ENCODE measurements at places on chromosomes 16 and 17.
A peak's percentile ranks its signal among the peaks of the same experiment; 100 is the strongest.

GRCh38 chr17:50037321-50038107, 18.4 kb upstream of the ITGA3 start:
- DNase-seq: no peak

- DNase-seq: no peak
These were observed 263.2 kb upstream of the CACNG5 start for GRCh38 chr17:66571745-66572144.

DNA sequence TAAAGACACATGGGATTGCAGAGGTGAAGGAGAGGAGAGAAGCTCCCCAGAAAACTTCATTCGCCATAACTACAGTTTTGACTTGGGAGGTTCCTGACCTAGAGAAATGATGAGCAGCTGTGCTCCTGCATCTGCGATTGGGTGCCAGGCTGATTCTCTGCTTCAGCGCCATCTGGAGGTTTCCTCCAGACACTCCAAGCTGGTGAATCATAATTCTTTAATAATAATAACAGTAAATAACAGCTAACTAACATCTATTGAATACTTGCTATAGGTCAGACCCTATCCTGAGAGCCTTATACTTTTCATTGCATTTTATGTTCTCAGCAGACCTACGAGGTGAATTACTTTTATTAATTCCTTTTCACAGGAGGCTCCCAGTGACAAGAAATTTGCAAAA, 575.8 kb downstream of the TOX3 start:
- no peak for DNase-seq

DNA sequence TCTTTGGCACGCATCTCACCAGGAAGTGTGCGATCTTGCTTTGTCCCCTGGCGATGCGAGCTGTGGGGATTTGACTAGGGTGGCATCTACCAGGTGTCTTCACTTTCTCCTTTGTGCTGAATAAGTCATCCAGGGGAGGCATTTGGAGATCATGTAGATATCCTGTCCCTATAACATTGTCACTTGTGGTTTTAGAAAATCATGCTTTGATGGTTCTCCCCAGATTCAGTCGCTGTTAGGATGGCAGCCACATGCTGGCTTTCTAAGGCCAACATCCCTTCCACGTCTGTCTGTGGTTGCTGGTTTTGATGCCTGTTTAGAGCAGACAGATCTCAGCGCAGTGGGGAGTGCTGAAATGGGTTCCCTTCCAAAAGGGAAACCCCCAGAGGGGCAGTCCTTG, 2.5 kb downstream of the ADAD2 start:
- no peak for DNase-seq

DNA sequence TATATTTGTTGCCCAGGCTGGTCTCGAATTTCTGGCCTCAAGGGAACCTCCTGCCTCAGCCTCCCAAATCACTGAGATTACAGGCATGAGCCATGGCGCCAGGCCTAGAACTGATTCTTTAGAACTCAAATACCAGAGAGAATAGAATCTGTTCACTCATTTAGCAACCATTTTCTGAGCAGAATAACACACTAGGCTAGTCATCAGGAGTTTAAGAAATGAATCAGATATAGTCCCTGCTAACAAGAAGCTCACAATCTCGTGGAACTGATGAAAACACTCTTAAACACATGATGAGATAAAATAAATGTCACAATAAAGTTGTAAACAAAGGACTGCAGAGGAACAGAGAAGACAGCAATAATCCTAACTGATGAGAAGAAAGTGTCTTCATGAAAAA, 55.8 kb upstream of the ADCY9 start:
- no peak for DNase-seq

GRCh38 chr17:2947996-2948550, 115.3 kb downstream of the OR1D5 start:
- no peak for DNase-seq

DNA sequence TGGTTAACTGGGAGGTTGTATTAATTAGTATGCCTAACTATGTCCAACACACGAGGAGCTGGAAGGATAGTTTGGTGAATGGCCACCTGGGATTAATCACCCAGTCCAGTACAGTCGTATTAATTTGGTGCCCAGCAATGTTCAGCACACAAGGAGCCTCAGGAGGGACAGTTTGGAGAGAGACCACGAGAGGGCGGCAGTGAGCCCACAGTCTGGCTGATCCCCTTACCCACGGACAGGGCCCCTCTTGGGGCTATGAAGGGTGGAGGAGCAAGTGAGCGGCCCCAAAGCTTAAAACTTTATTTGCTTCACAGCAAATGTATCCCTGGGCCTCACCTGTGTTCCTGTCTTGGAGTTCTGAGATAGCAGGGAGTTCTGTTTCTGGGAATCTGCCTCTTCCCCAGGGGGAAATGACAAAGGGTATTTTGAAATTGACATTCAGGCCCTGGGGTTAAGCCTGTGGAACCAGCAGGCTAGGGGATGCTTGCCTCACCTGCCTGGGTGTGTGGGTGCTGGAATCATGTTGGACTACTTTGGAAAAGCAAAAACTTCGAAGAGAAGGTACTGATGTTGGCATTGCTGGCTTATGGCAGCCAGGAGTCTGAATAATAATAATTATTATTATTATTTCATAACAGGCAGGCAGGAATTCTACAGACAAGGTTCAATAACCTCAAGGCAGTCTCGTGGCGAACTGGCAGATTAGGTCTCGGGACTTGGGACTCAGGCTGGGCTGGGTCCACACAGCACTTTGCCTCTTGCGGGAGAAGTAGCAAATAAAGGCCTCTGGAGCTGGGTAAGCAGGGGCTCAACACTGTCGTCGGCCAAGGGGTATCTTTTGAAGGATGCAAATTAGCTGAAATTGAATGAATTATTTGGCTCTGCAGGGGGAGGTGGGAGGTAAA, 227.6 kb upstream of the ASIC2 start:
- peak; percentile 45 for DNase-seq

DNA sequence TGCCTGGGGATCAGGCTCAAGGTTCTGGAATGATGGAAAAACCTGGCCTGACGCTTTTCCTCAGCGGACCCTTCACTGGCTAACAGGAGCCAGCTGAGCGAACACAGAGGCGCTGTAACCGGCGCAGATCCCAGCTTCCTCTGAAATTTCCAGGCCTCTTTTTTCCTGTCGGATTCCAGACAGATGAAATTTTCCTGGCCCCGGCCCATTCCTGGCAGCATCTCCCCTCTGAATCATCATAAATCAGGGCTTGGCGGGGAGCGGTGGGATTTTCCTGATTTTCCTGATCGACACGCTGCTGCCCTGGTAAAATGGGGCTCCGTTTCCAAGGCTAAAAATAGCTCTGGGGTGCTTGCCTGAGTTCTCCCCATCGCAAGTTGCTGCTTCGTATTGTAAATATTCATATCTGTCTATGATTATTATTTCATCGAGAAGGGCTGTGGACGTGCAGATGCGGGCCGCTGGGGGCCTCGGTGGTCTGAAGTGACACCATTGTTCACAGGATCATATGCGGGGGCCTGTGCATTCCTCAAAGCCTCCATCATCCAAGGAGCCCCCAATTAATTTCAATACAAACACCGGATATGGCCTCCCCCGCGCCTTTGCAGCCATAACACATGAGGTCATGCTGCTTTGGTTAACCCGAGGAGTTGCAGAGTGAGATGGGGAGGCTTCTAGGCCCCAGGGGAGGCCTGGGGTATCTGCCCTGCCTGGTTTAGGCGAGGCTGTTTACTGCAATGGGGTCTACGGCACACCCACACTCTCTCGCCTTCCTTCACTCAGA, 45.8 kb upstream of the ETV4 start:
- DNase-seq: no peak

GRCh38 chr16:23362460-23363317, 60.6 kb downstream of the SCNN1B start:
- DNase-seq: no peak

GRCh38 chr17:58228679-58229078, 9.6 kb upstream of the MKS1 start:
- DNase-seq: no peak

GRCh38 chr17:49363251-49363650, 1.2 kb upstream of the ZNF652 start:
- no peak for DNase-seq

DNA sequence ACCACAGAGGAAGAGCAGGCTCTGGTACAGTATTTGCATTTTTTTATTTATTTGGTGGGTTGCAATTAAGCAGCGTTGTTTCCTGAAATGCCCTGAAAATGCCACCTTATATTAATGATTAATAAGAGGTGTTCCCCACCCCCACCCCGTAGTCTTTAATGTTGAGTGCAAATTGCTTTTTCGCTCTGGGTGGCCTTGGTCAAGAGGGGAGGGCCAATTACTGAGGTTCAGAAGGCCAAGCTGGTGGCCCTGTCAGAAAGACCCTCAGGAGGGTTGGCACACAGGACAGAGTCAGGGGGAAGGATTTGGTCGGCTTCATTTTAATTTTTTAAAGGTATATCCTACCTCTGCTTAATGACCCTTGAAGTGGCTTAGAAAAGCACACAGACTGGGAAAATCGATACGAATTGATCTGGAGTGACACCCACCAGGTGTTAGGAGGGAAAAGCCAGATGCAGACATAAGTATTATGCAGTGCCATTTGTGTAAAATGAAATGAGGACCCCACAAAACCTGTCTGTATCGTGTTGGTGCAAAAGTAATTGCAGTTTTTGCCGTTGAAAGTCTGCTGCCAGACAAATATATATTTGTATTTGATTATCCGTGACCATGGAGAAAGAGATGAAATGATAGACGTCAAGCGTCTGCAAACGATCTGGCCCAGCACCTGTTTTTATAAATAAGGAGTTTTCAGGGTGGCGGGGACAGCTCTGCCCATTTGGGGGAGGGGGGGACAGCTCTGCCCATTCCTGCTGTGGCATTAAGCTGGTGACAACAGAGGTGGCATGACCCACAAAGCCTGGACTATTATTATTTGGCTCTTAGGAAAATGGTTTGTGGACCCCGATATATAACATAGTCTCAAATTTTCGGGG, 143.8 kb upstream of the PLCG2 start:
- no peak for DNase-seq

DNA sequence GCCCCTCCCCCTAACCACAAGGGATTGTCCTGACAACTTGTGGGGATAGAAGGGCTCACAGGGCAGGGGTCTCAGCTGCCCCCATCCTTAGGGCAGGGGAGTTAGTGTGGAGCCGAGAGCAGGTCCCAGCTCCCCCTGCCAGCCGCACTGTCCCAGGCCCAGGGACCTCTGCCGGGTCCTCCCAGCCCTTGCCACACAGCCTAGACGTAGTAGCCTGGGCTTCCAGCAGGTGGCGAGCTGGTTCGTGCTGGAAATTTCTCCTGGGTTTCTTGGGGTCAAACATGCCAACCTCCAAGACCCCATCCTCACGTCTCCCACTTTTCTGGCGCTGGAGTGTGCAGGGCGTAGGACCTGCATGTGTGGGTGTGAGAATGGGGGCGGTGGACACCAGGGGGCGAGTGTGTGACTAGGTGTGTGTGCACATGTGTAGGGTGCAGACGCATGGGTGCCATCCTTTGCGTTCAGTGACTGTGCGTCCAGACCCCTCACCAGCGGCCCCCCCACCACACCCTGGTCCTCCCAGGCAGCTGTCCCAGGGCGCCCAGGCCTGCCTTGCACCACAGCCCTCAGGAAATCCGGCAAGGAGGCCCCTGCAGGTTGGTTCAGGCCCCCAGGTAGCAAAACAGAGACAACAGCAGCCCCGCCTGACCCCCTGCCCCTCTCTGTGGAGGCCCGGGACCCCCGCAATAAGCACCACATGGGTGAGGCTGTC, 29.5 kb downstream of the SBK1 start:
- DNase-seq: no peak

GRCh38 chr17:48546137-48546923, 1.4 kb upstream of the HOXB2 start:
- no peak for DNase-seq

DNA sequence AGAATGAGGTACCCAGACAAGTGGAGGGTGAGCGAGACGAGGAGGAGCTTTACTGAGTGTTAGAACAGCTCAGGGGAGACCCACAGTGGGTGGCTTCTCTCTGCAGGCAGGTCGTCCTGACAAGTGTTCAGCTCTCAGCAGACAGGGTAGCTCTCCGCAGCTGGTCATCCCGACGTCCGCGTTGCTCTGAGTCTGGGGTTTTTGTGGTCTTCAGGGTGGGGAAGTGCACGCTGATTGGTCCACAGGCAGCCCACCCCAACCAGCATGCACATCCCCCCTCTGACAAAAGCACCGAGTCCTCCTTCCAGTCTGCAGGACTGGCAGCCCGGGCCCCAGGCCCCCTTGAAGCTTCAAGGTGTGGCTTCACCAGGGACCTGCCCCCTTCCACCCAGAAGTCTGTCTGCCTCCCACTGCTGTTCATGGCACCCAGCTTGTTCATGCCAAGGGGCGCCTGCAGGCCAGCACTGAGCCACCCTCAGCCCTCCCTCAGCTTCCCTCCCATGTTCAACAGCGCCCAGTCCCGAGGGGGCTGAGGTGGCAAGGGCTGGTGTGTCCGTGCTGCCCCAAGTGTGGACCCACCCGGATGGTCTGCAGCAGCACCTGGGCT, 19.9 kb upstream of the WDR45B start:
- DNase-seq: no peak

DNA sequence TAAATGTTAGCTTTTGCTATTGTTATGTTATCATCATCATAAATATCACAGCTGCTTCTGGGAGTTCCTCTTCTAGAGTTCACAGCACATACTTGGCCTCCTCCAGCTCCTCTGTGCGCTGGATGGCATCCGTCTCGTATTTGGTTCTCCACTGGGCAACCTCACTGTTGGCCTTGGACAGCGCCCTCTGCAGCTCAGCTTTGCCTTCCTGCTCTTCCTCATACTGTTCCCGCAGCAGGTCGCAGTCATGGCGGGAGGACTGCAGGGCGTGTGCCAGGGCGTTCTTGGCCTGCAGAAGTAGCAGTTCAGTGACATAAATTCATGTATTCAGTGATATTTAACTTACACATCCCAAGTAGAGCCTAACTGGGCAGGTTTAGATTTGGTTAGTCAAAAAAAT, 23.4 kb downstream of the MYH8 start:
- DNase-seq: no peak

- DNase-seq: no peak
These were observed 34.1 kb upstream of the ENPP7 start for GRCh38 chr17:79696610-79696982.

DNA sequence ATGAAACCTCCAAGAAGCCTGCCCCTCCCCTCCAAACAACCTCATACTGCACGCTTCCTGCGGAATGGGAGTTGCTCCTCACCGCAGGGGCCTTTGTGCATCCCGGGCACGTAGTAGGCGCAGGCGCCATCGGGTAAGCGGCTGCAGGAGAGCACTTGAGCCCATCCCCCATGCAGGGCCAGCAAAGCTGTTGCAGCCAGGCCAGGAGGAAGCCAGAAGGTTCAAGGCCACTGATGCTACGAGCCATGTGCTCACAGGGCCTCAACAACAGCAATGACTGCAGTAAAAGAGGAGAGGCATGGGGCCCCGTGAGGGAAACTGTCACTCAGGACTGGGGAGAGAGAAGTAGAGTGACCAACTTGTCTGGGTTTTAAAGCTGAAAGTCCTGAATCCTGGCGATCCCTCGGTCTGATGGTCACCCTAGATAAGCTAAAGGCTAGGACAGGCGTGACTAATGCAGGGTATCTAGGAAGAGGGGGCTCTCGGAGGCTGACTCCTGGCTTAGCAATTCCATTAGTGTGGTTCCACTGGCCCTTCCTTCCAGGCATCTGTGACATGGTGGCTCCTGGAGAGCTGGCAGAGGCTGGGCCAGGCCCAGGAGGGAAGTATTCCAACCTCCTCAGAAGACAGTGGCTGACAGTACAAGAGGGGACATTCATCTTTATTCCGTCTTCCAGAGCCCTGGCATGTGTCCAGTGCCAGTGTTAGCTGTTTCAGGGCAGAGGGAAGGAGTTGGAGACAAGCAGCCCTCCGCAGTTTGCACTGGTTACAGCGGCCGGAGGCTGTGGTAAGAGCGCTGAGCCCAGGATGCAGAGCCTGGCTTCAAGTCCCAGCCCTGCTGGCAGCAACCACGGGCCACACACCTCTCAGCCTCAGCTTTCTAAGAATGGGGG, 20.8 kb downstream of the GOSR2 start:
- no peak for DNase-seq

Measured in activated CD4-positive, alpha-beta T cell treated with anti-CD3 and anti-CD28 coated beads for 24 hours (primary cell).